A549 treated with ZK216348 at 1 μM for 4 hours (cell line): ENCODE measurements at places on chromosomes 2 and 18. TPM values are rescaled to one million over a fixed set of nuclear protein-coding genes. Genes with fewer than 3 reads are reported as not detected.

The GLB1L gene
- 5.3 to 9.7 TPM (median 6.5 TPM) in 5 replicates for total RNA-seq

The SERPINB4 gene
- 0.17 to 0.25 TPM (median 0.18 TPM) in 3 of 5 replicates, not detected in the others for total RNA-seq

The AOX1 gene
- 3.8 to 5.2 TPM (median 4.9 TPM) in 5 replicates for total RNA-seq

The GCKR gene
- 0.28 to 0.77 TPM (median 0.36 TPM) in 4 of 5 replicates, not detected in the other for total RNA-seq

The EGR4 gene
- 0.09 to 0.43 TPM (median 0.20 TPM) in 5 replicates for total RNA-seq

The COL3A1 gene
- 0.11 to 0.28 TPM (median 0.15 TPM) in 5 replicates for total RNA-seq

The DPP10 gene
- not detected in 5 replicates for total RNA-seq

The IL36A gene
- total RNA-seq = not detected in 5 replicates

The TAF4B gene
- total RNA-seq = 3.8 to 6.5 TPM (median 5.1 TPM) in 5 replicates

The RAB27B gene
- 10.2 to 14.7 TPM (median 12.6 TPM) in 5 replicates for total RNA-seq

The USP40 gene
- total RNA-seq = 20.0 to 27.4 TPM (median 25.1 TPM) in 5 replicates

The CRYGA gene
- total RNA-seq = not detected in 5 replicates

The ITGB6 gene
- 0.61 to 1.2 TPM (median 0.91 TPM) in 5 replicates for total RNA-seq

The CHST9 gene
- total RNA-seq = not detected in 5 replicates

The FMNL2 gene
- 19.0 to 32.7 TPM (median 30.5 TPM) in 5 replicates for total RNA-seq

The DSG4 gene
- total RNA-seq = not detected in 5 replicates

The CCDC102B gene
- 0.38 to 0.92 TPM (median 0.52 TPM) in 4 of 5 replicates, not detected in the other for total RNA-seq

The LYPD6 gene
- total RNA-seq = 0.06 to 0.19 TPM (median 0.11 TPM) in 4 of 5 replicates, not detected in the other

The ERBB4 gene
- not detected in 5 replicates for total RNA-seq

The POTEC gene
- total RNA-seq = not detected in 5 replicates

The HRH4 gene
- total RNA-seq = not detected in 5 replicates

The TSN gene
- 55.0 to 92.9 TPM (median 60.7 TPM) in 5 replicates for total RNA-seq

The KLHL30 gene
- 0.19 to 0.37 TPM (median 0.26 TPM) in 5 replicates for total RNA-seq

The CHRND gene
- not detected in 5 replicates for total RNA-seq

The GALR1 gene
- total RNA-seq = not detected in 5 replicates

The NAT8 gene
- not detected in 5 replicates for total RNA-seq

The NEMP2 gene
- total RNA-seq = 5.9 to 11.1 TPM (median 7.4 TPM) in 5 replicates

The SPP2 gene
- total RNA-seq = not detected in 5 replicates

The TBR1 gene
- not detected in 5 replicates for total RNA-seq

The INHA gene
- total RNA-seq = 0.19 to 0.74 TPM (median 0.49 TPM) in 5 replicates

The INPP4A gene
- total RNA-seq = 5.8 to 11.4 TPM (median 9.1 TPM) in 5 replicates

The TMEM87B gene
- 8.6 to 20.3 TPM (median 16.8 TPM) in 5 replicates for total RNA-seq

The ACKR3 gene
- total RNA-seq = 12.0 to 26.8 TPM (median 19.4 TPM) in 5 replicates

The PSD4 gene
- total RNA-seq = 8.0 to 12.9 TPM (median 10.9 TPM) in 5 replicates

The IL36G gene
- total RNA-seq = not detected in 5 replicates

The SPDYA gene
- 0.14 to 0.33 TPM (median 0.27 TPM) in 4 of 5 replicates, not detected in the other for total RNA-seq

The CHAC2 gene
- 10.0 to 14.9 TPM (median 11.5 TPM) in 5 replicates for total RNA-seq

The VSNL1 gene
- total RNA-seq = not detected in 5 replicates

The SERPINB11 gene
- 0.13 TPM in 1 of 5 replicates, not detected in the others for total RNA-seq

The CRYGD gene
- not detected in 5 replicates for total RNA-seq

The CLK1 gene
- 34.9 to 45.0 TPM (median 39.4 TPM) in 5 replicates for total RNA-seq

The TSPYL6 gene
- not detected in 5 replicates for total RNA-seq

The ARHGAP28 gene
- 0.08 to 0.43 TPM (median 0.11 TPM) in 3 of 5 replicates, not detected in the others for total RNA-seq

The SH3RF3 gene
- 0.28 to 0.63 TPM (median 0.49 TPM) in 5 replicates for total RNA-seq

The RSAD2 gene
- 0.17 to 0.49 TPM (median 0.21 TPM) in 5 replicates for total RNA-seq

The NEU4 gene
- 0.19 to 0.41 TPM (median 0.23 TPM) in 5 replicates for total RNA-seq

The FIGN gene
- 1.3 to 3.3 TPM (median 2.1 TPM) in 5 replicates for total RNA-seq
